ENCODE measurements at places on chromosomes 5 and 9.

DNA sequence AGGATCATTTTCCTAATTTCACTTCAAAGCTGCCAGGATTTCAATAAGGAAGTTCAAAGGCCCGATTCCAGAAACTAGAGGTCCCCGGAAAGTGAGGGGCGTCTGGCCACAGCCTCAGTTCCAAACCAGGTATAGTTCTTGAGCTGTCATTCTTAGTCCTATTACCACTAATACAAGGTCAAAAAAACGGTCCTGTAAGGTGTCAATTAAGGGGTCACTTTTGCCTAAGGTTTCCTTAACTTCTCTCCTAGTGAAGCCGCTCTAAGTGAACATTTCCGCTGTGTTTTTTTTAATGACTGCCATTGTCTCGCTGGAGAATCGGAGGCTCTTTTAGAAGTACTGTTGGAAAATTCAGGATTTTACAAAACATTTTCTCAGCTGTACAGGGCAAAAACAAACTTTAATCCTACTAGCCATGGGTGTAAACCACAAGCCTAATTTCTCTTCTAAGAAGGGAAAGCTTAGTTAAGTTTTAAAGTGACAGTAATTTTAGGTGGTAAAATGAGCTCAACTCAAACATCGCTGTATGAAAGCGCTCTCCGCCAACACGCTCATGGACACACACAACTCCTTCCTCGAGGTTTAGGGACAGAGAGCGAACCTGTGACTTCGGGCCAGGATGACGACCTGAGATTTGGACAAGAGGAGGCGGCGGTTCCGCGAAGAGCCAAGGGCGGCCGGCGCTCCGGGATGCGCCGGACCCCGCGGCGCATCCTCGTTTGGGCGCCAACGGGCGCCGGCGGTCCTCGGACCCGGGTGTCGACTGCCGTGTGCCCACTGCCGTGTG is 76.7 kb upstream of the IFNE start:
- peak; percentile 68 for DNase-seq

DNA sequence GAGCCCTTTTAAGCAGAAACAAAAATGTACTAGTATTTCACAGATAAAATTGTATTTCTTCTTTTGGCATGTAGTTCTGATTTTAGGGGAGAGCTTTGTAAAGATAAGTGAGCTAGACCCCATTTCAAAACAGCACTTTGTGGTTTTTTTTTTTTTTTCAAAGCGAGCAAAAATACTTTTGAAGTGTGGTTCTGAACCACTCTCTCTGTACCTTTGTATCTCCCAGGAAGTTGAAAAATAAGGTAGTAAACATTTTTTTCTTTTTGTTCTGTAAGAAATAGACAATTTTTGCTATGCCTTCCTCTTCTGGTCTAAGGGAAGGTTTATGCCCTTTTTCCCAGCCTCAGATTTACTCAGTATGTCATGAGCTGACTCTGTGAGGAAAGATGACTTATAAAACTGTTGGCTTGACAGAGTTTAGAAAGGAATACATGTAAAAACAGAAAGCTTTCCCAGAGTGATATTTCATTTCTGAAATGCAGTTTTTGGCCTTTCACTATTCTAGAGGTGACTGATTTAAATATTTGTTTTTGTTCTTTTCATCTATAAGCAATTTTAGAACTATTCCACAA is 12.5 kb downstream of the ERCC6L2 start:
- no peak for DNase-seq

DNA sequence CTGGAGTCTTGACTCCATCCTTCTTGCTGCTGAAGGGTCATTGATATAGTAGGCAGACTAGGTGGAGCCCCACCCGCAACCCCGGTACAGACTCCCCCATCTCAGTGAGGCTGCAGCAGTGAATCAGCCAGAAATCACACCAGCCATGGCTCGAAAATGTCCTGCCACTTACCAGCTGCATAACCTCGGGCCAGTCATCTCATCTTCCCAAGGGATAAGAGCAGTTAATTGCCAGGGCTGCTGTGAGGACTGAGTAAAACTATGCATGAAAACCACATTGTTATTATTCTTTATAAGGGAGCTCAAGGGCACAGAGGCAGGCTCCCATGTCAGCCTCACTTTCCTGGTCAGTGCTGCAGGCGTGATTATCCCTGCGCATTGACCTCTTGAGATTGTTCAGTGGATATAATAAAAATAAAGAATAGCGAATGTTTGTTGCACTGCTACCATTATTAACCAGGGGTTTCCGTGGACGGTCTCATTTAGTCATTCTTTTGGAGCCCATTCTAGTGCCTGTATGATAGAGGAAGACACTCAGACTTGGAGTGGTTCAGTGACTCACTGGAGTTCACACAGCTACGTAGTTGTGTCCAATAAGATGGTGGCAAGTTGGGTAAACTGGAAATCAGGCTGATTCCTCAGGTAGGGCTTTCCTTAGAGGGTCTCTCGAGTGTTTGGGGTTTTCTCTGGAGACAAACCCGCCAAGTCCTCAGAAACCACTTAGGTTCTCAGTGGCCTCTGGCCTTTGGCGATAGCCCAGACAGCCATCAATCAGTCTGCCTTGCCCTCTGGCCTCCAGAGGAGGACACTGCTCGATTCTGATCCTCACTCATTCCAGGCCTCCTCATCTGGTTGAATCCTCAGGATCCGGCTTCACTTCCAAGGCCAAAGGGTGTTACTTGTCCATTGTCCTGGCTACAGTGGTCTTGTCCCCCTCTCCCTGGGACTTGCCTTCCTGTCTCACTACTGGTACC is 39.9 kb downstream of the COL15A1 start:
- DNase-seq, result no peak

DNA sequence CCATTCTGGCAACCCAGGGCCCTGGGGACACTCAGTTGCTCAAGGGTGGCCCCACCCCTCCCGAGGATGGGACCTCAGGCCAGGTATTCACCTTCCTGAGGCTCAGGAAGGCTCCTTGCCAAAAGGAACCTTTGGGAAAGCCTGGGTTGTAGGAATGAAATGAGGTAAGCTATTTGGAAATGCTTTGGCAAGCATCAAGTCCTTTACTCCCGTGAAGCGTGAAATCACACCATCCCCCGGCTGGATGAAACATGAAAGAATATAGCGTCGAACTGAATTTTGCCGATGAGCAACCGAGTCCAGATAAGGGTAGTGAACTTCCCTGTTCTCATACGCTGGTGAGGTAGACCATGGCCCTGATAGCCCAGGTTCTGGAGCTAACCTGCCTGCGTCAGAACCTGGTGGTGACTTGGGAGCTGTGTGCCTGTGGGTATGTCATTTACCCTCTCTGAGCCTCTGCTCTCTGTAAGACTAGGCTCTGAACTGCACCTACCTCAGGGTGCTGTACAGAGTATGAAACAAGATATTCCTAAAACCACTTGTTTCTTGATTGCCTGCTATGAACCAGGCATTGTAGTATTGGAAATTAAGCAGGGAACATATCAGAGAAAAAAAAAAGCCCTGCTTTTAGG is 105.3 kb upstream of the BOD1 start:
- no peak for DNase-seq

- no peak for DNase-seq
Observed at GRCh38 chr5:168471785-168472184, 14.5 kb upstream of the RARS1 start.

GRCh38 chr5:180081481-180081880 is 9.9 kb upstream of the RNF130 start:
- no peak for DNase-seq

DNA sequence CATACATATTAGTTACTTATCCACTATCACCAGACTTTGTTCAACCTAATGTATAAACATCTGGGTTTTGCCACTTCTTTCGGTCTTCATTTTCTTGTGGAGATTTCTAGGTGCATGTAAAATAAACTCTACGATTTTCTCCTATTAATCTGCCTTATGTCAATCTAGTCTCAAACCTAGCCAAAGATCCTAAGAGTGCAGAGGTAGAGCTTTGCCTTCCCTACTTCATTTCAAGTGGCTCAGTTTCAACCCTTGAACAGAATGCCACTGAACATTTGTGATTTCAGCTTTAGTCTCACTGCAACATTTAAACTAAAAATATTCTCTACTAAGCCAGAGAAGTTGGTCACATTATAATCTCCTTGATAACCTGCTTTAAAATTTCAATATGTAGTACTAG is 94.0 kb downstream of the EDIL3 start:
- DNase-seq, result no peak

GRCh38 chr5:33938881-33939280 is 2.7 kb downstream of the RXFP3 start:
- no peak for DNase-seq
